ENCODE measurements at places on chromosomes 13 and 19.

GRCh38 chr13:40680659-40681323, 14.3 kb upstream of the FOXO1 start:
- peak; percentile 50 for DNase-seq

GRCh38 chr19:7645163-7645562, 8.3 kb downstream of the STXBP2 start:
- DNase-seq: no peak

DNA sequence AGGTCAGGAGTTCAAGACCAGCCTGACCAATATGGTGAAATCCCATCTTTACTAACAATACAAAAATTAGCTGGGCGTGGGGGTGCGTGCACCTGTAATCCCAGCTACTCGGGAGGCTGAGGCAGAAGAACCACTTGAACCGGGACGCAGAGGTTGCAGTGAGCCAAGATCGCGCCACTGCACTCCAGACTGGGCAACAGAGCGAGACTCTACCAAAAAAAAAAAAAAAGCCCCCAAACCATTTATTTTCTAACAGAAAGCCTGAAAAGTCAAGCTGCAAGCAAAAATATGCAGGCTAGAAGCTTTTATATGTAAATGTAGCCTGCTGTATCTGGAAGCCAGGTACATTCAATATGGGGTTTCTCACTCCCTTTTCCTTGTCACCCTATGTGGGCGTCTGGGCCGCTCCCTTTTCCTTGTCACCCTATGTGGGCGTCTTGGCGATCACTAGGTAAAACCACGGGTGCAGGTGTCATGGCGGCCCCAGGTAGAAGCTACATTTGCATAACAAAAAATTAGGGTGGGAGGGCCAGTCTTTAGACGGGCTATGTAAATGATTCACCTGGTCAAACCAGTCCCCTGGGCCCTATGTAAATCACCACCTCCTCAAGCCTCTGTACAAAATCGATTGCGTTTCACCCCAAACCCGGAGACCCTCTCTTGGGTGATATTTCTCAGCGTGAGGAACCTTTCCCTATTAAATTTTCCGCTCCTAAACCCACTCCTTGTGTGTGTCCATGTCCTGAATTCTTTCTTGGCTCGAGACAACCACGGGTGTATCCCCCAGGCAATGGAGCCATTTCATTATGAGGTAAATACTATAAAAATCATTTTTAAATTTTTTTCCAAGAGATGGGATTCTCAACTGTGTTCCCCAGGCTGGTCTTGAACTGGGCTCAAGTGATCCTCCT, 2.1 kb downstream of the TRIM13 start:
- no peak for DNase-seq

GRCh38 chr19:42606660-42607351, 12.1 kb upstream of the CEACAM8 start:
- DNase-seq: peak; percentile 86

DNA sequence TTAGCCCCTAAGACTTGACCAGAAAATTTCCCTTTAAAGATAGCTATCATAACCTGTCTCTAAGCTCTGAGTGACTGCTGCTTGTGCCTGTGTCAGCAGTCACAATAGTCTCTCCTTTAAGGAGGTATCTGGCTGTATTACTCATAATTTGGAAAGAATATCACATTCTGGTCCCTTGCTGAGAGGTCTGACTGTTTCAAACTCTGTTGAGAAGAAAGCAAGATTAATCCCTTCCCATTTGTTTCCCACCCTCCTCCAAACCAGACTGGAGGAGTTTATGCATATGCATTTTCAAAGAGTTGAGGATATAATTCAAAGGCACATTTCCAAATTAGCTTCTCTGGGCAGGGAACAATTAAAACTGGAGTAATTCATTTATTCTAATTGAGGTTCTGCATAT, 2.3 kb downstream of the HTR2A start:
- DNase-seq: no peak
